ENCODE measurements at places on chromosomes 5 and 9.

GRCh38 chr5:5209089-5209488 lies 69.0 kb downstream of the ADAMTS16 start:
- no peak for DNase-seq

GRCh38 chr5:136309932-136310598 lies 55.3 kb downstream of the TRPC7 start:
- DNase-seq = no peak

DNA sequence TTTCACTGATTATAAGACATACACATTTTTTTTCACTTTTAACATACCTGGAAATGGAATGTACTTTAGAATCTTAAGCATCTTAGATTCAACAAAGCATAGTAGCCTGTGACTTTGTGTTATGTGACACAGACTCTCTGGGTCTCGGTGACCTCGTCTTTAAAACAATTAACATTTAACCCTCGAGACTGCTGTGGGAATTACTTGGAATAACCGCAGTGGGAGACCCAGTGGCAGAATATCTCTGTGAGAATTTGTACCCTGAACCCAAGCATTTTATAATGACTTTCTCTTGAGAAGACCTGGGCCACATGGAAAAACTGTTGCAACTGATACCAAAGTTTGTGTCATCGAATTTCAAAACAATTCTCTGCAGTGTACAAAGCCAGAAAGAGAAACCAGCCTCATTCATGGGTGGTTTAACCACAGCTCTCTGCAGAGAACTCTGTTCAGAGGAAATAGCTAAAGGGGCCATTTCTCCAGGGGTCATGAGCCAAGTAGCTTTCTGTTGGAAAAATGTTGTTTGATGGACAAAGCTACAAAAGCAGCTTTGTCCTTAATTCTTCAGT lies 10.0 kb upstream of the RETREG1 start:
- no peak for DNase-seq

GRCh38 chr9:78207901-78208300 lies 28.0 kb upstream of the CEP78 start:
- no peak for DNase-seq

DNA sequence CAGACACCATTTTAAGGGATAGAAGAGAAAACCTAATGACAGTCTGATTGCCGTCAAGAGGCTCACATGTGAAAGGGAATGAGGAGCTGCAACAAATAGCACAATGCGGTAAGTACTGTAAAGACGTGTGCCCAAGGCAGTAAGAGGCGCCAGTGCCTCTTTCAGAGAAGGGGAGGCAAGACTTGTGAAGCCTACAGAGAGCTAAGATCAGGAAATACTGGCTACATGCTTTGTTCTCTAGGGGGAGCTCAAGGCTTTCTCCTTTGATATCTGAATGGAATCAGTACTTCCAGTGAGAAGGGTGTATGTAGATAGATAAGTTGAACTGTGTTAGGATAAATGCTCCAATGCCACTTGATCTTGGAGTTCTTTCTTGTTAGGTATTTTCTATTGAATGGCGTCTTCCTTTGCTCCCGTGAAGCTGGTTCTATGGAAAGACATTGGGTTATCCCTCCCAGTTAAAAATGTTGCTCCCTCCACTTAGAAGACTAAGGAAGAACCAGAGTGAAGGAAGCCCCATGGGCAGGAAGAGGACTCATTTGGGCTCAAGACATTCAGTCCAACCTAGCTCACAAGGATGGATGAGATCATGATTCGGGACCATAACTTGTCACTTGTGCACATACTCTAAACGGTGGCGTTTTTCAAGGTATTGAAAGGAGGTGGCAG lies 23.5 kb upstream of the ALDOB start:
- peak; percentile 50 for DNase-seq

GRCh38 chr5:154444556-154445421 lies 1.0 kb upstream of the SAP30L start:
- no peak for DNase-seq

DNA sequence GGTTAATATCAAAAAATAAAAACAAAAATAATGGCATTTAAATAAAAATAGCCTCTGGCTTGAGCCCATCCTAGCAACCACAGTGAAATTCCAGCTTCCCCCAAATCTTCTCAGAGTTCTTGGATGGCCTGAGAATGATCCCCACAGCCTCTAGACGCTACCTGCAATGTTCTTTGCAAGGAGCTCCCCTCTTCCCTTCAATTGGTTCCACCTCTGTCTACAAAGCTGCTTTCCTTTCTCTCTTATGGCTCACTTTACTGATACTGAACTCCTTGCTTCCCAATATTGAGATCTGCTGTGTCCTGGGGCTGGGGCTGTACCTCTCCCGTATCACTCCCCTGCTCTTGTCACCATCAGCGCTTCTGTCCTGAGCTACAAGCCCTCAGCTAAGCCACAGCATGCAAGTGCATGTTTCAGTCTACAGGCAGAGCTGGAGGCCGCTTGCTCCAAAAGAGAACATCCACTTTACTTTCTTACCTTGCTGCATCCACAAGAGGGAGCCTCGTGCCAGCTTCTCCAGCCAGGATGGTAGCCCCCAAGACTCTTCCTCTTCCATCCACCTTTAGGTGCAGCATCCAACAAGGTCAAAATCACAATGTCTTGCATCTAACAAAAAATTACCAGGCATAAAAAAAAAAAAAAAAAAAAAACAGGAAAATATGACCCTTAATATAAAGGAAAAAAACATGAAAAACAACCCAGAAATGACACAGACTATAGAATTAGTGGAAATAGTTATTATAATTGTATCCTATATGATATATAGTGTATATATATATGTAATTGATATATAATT lies 57.4 kb upstream of the PRSS3 start:
- peak; percentile 34 for DNase-seq

DNA sequence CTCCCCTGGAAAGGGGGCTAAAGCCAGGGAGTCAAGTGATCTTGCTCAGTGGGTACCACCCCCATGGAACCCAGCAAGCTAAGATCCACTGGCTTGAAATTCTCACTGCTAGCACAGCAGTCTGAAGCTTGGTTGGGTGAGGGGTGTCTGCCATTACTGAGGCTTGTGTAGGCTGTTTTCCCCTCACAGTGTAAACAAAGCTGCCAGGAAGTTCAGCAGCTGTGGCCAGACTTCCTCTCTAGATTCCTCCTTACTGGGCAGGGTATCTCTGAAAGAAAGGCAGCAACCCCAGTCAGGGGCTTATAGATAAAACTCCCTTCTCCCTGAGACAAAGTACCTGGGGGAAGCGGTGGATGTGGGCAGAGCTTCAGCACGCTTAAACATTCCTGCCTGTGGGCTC lies 17.1 kb upstream of the EPB41L4A start:
- DNase-seq = no peak

- DNase-seq = no peak
Observed at GRCh38 chr9:132181796-132182313, 20.0 kb downstream of the NTNG2 start.

DNA sequence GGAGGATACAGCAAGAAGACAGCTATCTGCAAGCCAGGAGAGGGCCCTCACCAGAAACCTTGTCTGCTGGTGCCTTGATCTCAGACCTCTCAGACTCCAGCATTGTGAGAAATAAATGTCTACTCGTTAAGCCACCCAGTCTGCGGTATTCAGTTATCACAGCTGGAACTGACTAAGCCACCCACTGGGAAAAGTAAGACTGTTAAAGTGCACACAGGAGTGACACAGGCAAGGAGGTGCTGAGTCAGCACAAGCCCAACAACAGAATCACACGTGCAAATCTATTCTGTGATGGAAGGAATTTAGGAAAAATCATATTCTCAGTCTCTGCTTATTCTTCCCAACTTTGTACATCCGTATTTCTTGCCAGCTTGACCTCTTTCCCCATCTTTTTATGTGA lies 200.0 kb downstream of the NR2F1-AS1 start:
- DNase-seq = no peak

- DNase-seq = no peak
Observed at GRCh38 chr5:159017786-159018185, 81.9 kb downstream of the EBF1 start.

GRCh38 chr5:173915310-173916014 lies 27.3 kb downstream of the CPEB4 start:
- DNase-seq = no peak

- peak; percentile 25 for DNase-seq
Observed at GRCh38 chr9:116959809-116960208, 272.7 kb downstream of the TRIM32 start.

DNA sequence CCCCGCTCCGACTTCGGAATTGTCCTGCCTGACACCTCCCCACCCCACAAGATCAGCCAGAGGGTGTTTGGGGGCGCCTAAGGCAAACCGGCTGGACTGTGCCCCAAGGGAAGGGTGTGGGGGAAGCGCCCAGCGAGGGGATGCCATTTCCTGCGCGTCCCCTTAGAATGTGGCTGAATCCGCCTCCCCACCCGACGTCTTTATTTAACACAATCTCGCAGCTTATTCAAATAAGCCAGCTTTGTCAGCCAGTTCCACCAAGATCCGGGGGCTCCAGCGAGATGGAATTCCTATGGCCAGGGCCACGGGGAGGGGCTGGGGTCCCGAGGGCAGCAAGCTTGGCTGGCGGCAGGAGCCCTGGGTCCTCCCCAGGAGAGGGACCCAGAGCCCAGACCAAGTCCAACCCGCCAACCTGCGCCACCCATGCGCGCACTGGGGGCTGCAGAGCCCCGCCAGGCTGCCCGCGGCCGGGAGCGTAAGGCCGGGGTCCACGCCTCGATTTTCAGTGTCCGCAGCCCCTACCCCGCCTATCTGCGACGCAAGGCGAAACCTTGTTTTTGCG lies 7.4 kb downstream of the IRX4 start:
- DNase-seq = no peak

GRCh38 chr9:1659363-1659690 lies 355.8 kb upstream of the SMARCA2 start:
- DNase-seq = no peak

DNA sequence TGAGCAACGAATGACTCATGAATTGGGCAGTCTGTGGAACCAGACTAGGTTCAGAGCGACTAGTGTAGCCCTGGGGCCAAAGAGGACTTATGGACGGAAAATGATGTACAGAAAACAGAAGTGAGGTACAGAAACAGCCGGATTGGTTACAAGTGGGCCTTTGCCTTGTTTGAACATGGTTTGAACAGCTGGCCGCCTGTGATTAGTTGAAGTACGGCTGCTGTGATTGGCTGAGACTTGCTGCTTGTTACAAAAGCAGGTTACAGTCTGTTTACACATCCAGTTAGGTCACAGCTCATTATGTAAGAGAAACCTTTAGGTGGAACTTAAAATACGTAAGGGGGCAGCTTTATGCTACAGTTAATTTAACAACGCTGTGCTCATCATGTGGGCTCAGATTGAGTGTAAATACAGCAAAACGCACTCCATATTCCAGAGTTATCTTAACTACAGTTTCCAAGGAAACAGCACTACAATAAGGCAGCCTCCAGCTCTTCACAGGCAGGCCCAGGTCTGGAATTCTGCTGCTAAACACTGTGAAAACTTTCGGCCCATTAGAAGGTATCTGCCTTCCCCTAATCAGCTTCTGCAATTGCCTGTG lies 6.5 kb downstream of the AMACR start:
- DNase-seq = peak; percentile 79

GRCh38 chr9:91495450-91495849 lies 71.8 kb upstream of the NFIL3 start:
- DNase-seq = no peak

GRCh38 chr5:142428036-142428772 lies 103.4 kb upstream of the SPRY4 start:
- DNase-seq = no peak

DNA sequence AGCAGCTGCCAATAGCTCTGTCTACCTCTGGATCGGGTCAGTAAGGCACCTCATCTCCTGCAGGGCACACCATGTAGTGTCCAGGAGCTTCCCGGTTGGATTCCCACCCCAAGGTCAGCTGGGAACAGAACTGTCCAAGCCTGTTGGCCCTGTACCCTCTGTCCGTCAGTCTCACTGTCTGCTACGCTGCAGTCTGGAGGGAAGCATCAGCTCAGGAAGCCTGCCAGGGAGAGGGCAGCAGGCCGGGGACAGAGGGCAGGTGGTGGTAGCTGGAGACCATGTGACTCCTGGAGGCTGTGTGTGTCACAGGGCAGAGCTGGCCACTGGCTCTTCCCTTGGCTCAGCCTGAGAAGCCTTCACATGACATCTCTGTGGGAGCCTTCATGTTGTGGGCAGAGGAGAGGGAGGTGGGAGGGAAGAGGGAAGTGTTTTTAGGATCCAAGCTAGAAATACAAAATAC lies 134.5 kb downstream of the SEC61B start:
- no peak for DNase-seq

DNA sequence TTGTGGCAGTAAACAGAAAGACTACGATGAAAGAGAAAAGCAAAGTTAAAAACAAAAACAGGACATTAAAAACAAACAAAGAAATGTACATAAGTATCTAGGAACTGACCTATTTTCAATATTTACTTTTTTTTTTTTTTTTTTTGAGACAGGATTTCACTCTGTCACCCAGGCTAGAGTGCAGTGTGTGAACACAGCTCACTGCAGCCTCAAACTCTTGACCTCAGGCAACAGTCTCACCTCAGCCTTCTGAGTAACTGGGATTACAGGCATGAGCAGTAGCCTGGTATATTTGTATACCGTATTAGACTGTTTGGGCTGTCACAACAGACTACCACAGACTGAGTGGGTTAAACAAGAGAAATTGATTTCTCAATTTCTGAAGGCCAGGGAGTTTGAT lies 1189.1 kb downstream of the CDH9 start:
- DNase-seq = no peak

DNA sequence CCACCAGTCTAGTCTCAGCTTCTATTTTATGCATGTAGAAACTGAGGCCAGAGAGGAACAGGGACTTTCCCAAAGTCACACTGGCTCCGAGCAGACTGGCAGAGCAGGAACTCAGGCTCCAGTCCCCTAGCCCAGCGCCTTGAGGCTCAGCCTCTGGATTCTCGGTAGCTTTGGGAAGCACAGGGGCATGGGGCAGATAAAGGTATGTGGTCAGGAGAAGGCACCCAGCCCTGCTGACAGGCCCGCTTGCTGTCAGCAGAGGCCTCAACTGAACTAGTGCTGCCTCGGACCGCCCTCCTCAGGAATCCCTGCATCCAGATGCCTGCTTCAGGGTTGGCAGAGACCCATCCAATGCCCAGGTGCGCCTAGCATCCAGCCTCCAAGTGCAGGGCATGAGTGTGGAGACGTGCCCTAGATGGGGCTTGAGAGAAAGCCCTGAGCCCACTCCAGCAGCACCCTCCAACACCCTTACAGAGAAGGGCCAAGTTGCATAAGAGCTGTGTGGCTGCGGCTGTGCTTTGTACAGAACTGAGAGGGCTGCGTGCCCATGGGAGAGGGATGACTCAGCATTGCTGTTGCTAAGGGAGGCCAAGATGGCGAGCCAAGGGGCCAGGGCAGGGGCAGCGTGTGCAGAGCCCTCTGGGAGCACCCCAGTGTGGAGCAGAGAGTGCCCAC lies 168.6 kb downstream of the MACROH2A1 start:
- no peak for DNase-seq

DNA sequence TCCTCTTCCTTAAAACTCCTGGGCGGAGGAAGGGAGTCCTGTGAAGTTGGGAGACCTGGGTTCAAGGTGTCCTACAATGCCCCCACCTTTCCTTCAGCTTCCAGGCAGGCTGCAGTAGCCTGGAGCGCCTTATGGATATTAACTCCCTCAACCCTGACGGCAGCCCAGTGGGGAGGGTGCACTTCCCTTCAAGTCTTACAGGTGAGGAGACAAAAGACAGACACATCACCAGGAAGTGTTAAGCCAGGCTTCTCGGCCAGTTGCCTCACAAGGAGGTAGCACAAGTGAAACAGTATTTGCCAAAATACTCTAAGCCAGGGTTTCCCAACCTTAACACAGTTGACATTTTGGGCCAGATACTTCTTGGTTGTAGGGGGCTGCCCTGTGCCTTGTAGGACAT lies 4.2 kb downstream of the TRIM7 start:
- DNase-seq = no peak
